ENCODE measurements at places on chromosomes 13 and 19.

DNA sequence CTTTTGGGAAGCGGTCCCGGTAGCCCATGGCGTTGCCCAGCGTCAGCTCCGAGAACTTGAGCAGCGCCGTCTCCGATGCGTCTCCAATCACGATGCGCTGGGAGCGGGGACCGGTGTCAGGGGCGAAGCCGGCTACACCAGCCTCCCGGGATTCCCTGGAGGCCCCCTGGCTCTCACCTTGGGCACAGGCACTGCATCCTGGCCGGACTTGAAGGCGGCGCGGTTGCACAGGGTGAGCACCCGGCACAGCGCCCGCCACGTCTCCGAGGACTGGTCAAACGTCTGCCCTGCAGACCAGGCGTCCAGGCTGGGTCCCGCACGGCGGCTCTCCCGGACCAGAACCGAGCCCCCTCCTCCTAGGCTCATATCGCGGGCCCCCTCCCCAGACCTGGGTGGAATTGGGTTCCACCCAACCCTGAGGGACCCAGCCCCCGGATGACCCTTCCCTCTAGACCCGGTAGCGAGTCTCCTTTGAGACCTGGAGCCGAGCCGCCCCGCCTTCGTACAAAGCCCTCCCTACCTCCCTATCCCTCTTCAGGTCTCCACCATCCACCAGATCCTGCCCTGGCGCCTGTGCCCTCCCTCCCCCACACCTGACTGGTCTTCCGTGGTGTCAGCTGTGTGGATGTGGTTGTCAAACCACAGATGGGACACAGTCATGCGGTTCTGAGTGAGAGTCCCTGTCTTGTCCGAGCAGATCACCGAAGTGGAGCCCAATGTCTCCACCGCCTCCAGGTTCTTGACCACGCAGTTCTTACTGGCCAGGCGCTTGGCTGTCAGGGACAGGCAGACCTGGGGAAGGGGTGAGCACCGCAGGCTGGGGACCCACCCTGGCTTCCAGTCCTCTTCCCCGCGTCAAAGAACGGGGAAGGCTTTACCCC is 4.8 kb downstream of the ATP4A start:
- no peak for DNase-seq

- DNase-seq = peak; percentile 39
Observed at GRCh38 chr19:46746281-46747057, at the start of gene STRN4. Gene STRN4, minus strand, starts transcription at chr19:46746450. Its CDS starts 20 bp downstream, at chr19:46746430.

GRCh38 chr13:28041501-28041900 is 53.0 kb upstream of the URAD start:
- DNase-seq = no peak

DNA sequence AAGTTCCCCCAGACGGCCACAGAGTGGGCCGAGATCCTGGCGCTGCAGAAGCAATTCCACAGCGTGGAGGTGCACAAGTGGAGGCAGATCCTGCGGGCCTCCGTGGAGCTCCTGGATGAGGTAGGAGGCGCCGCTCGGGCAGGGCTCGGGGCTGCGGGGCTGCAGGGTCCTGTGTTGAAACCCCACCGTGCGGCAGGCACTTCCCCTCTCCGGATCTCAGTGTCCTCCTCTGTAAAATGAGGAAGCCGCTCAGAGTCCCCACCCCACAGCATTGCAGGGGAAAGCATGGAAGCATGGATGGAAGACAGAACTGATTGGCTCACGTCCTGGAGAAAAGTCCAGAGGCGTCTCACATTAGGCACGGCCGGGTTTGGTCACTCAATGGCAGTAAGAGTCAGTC is 6.8 kb upstream of the SCN1B start:
- no peak for DNase-seq

GRCh38 chr19:54178581-54179261 is 5.8 kb upstream of the TMC4 start:
- DNase-seq = peak; percentile 59

DNA sequence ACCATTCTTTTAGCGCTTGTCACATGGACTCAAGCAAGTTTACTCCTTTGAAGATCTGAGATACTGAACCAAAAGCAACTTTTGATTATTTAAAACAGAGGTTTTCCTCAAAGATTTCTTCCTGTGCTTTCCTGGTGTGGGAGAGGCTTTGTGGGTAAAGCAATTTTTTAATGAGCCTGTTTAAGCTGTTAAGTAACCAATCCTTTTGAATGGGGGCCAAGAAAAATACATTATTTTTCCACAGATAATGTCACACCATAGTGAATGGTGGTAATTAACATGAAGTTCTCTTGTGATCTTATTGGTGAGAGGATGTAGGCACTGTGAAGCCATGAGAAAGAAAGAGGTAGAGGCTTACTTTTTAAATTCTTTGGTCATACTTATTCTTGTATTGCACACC is 55.8 kb upstream of the OBI1 start:
- no peak for DNase-seq

DNA sequence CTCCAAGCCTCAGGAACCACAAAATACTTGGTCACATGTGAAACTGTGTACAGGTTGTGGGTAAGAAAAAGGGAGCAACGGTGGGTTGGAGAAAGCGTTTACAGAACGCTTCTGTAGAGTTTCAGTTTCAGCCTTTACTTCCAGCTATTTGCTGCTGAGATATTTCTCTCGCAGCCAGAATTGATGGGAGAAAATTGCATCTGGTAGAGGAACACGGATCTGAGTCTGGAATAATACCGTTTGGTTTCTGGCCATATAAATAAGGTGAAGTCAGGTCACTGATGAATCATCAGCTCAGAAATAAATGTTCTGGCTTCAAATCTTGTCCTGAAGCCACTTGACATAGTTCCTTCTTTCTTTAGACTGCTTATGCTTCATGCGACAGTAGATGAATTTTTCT is 20.3 kb upstream of the RFC3 start:
- DNase-seq = peak; percentile 83

GRCh38 chr13:60260440-60260839 is 96.7 kb upstream of the DIAPH3 start:
- DNase-seq = no peak

DNA sequence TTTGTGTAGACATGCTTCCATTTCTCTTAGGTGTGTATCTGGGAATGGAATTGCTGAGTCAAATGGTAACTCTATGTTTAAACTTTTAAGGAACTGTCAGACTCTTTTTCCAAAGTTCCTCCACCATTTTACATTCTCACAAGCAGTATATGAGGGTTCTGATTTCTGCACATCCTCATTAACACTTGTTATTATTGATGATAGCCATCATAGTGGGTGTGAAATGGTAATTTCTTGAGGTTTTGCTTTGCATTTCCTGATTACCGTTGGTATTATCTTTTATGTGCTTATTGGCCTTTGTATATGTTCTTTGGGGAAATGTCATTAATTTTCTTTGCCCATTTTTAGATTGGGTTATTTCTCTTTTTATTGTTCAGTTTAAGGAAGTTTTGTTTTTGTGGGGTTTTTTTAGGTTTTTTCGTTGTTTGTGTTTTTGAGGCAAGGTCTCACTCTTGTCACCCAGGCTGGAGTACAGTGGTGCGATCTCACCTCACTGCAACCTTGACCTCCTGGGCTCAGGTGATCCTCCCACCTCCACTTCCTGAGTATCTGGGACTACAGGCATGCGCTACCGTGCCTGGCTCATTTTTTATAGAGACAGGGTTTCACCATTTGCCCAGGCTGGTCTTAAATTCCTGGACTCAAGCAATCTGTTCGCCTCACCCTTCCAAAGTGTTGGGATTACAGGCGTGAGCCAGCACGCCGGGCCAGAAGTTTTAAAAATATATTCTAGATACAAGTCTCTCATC is 34.3 kb downstream of the NAA16 start:
- no peak for DNase-seq

DNA sequence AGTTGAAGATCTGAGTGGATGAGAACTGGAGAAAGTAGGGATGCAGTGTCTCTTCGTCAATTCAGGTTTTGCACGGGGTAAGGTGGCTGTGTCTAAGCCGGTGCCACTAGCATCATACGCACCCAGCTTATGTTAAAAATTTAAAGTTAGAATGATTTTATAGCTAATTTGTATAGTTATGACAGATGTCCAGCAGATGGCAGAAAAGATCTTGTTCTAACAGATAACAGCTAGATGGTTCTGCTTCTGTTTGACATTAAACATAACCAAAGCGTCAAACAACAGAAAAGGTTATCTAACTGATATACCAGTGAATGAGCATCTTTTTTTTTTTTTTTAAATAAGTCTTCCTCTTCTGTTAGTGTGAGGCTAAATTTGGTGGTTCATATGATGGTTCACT is 18.8 kb upstream of the EDDM13 start:
- peak; percentile 82 for DNase-seq

- no peak for DNase-seq
Observed at GRCh38 chr19:32917616-32917996, 48.0 kb upstream of the SLC7A9 start.

GRCh38 chr13:40483601-40484000 is 182.8 kb downstream of the FOXO1 start:
- peak; percentile 14 for DNase-seq

DNA sequence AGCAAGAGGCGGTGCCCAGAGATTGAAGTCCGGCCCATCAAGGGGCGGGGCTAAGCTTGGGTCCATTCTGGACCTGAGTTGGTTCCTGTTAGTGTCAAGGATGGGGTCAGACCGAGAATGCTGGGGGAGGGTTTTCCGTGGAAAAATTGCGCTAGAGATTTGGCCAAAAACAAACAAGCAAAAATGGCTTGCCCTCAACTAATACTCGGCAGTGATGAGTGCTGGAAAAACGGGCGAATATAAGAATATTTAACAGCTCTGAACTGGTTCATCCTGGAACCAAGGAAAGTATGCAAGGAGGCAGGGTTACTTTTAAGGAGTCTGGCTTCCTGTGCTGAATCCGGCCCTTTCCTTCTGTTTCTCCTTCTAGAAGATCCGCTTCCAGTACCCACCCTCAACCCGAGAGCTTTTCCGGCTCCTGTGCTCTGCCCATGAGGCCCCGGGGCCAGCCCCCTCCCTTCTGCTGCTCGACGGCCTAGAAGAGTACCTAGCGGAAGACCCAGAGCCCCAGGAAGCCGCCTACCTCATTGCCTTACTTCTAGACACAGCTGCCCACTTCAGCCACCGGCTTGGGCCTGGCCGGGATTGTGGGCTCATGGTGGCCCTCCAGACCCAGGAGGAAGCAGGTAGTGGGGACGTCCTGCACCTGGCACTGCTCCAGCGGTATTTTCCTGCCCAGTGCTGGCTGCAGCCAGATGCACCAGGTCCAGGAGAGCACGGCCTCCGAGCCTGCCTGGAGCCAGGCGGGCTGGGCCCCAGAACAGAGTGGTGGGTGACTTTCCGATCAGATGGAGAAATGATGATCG is 880 bp downstream of the SWSAP1 start:
- DNase-seq = peak; percentile 70

GRCh38 chr13:113759525-113760137 is 605 bp downstream of the TMEM255B start:
- DNase-seq = peak; percentile 18

- DNase-seq = no peak
Observed at GRCh38 chr19:46722421-46723022, 5.6 kb upstream of the PRKD2 start.

- no peak for DNase-seq
Observed at GRCh38 chr19:14795078-14795721, 16.8 kb upstream of the ADGRE2 start.

DNA sequence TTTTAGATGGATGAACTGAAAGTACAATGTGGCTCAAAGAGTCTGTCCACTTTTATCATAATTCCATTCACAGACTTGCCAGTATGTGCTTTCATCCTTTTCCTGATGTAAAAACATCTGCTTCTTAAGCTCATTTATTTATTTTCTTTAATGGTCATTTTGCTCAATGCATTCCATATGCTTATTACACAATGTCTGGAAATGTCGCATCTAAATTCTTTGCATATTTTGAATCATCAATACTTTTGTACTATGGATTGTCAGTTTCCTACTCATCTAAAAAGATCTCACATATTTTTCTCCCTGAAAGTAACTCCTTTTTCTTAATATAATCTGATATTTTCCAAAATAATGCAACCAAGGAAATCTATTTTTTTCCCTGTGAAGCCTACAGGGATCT is 1315.8 kb downstream of the EFNB2 start:
- no peak for DNase-seq

DNA sequence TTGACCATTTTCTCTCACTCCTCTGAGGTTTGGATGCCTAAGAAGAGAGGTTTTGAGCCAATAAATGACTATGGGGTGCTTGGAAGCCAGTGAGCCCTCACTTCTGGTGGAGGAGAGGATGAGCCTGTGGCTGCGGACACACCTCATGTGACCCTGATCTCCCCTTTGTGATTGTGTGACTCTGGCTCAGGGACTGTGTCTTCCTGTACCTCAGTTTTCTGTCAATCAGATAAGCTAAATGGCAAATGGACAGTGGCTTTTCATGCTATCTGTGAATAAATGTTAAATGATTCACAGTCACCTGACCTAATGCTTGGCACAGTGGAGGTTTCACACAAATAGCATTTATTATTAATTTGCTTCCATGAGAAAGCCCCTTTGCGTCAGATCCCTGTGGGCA is 2.7 kb downstream of the PSG8 start:
- peak; percentile 48 for DNase-seq

DNA sequence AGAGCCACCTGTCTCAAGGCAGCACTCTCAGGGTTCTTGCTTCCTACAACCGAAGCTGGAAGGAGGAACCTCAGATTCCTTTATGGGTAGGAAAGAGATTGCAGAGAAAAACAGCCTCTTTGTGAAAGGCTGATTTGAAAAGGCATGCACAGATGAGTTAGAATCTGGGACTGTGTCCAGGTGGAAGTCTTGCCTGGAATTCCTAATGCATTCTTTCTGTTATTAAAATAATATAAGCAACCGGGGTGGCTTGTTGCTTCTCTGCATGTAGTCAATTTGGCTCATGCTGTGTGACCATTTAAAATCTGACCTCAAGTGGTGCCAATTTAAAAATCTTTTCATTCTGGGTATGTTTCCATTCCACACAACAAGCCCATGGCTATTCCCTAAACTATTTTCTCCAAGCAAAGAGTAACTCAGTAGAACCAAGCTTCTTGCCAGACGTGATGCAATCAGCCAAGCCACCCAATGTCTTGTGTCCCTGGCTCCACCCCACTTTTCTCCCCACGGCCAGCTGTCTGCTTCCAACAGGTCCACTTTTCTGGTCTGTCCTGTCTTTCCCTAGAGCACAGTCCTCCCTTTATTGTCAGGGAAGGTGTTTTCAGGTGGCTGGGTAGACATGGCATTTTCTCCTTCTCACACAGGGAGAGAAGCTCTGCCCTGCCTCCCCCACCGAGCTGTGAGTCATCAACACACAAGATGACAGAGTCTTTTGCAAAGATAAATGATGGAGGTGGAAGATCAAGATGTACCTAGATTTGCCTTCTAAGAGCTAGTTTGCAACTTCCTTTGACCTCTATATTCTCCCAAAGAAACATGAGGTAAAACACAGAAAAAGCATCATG is 394.3 kb downstream of the FOXO1 start:
- DNase-seq = peak; percentile 26

GRCh38 chr13:60590800-60591747 is 194.1 kb downstream of the TDRD3 start:
- no peak for DNase-seq

GRCh38 chr19:31511696-31512095 is 162.5 kb upstream of the TSHZ3 start:
- DNase-seq = no peak

GRCh38 chr13:33089311-33089710 is 73.1 kb downstream of the KL start:
- DNase-seq = no peak

GRCh38 chr19:14004619-14005348 is 1.3 kb downstream of the RFX1 start:
- DNase-seq = peak; percentile 54
